ENCODE measurements at places on chromosomes 16 and 17.
A peak's percentile ranks its signal among the peaks of the same experiment; 100 is the strongest.

- no peak for DNase-seq
Observed at GRCh38 chr17:40176754-40177110, 538 bp upstream of the RAPGEFL1 start.

DNA sequence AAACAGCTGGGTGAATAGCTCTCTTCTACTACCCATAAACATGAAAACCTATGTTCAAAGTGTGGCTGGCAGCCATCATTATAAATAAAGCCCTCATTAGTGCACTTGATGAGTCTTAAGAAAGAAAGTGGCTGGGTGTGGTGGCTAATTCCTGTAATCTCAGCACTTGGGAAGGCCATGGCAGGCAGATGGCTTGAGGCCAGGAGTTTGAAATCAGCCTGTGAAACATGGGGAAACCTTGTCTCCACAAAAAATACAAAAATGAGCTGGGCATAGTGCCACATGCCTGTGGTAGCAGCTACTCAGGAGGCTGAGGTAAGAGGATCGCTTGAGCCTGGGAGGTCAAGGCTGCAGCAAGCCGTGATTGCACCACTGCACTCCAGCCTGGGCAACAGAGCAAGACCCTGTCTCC lies 28.3 kb upstream of the APPBP2 start:
- DNase-seq, result no peak

- DNase-seq, result no peak
Observed at GRCh38 chr16:27566417-27566816, 16.5 kb downstream of the KATNIP start.

- DNase-seq, result no peak
Observed at GRCh38 chr16:81416749-81417148, 27.9 kb upstream of the CMIP start.

GRCh38 chr17:50283714-50284113 lies 9.4 kb downstream of the TMEM92 start:
- no peak for DNase-seq

- DNase-seq, result peak; percentile 67
Observed at GRCh38 chr16:58028541-58029070, 3.1 kb downstream of the MMP15 start.

GRCh38 chr16:986925-987582 lies 5.5 kb downstream of the SOX8 start:
- no peak for DNase-seq

DNA sequence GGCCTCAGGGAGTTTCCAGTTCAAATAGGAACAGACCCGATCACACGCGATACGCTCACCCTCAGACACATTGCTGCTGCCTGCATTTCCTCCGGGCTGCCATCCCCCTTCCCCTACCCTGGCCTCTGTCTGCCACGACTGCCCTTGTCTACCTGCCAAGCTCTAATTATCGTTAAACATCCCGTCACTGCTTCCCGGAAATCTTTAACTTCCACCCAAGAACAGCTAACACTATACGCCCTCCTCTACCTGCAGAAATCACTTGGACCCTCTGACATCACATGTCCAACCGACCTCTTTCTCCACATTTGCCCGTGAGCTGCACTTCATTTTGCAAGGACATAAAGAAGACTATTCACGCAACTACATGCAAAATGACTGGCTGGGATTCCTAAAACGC lies 40.4 kb downstream of the ABAT start:
- no peak for DNase-seq

GRCh38 chr17:67055041-67055443 lies 10.7 kb downstream of the CACNG1 start:
- no peak for DNase-seq

DNA sequence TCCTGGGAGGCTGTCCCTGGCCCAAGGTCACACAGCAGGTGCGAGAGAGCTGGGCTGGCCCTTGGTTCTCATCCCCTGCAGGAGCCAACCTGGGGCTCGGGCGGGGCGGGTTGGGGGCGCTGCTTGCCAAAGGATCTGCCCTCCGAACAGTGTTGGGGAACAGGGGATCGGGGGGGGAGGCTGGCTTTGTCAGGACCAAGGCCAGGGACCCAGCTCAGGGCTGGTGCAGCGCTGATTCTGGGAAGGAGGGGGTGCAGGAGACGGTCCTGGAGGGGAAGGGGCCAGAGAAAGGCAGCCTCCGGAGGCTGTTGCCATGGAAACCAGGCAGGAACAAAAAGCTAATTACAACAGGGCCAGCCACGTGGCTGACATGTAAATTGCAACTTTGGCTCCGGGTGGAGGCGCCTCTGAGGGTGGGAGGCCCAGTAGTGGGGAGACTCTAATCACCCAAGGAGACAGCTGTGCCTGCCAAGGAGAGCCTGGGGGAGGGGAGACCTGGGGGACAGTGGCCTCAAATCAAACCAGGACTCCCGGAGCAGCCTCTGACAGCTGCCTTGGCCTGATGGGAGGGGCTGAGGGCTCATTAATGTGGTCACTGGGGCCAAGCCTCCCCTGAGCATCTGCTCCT lies 1.3 kb downstream of the TUBB3 start:
- DNase-seq, result no peak

DNA sequence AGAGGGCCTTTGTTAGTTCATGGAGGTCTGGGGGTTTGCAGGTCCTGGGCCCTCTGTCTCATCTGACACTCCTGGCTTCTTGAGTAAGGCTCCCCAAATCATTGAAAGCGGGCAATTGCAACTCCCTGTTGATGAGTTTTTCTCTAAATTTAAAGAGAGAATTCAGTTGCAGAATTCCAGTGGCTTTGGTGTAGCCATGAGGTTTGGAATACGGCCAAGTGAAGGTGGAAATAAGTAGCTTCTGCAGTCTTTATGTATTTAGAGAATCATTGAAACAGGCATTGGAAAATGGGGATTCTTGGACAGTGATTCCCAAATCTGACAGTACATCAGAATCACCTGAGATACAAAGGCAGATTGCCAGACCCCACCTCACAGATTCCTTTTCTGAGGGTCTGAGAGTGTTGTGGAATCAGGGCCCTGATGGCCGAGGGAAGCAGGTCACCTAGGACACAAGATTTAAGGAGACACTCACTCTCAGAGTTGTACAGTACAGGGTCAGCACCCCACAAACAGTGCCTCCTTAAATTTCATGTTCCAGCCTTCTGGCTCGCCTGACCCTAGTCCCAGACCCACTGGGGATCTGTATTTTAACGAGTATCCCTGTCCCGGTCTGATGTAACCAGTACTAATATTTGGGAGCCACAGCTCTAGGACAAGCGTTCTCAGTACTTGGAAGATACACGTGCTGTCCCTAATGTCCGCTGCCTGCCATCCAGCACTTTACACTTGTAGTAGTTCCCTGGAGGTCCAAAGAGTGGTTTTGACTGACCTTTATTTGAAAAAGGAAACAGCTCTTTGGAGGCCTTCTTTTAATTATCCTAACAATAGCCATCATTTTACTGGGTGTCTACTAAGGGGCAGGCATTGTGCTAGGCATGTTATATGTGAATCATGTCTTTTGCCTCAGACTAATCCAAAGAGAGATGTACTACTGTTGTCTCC lies 37.8 kb downstream of the YPEL2 start:
- no peak for DNase-seq

DNA sequence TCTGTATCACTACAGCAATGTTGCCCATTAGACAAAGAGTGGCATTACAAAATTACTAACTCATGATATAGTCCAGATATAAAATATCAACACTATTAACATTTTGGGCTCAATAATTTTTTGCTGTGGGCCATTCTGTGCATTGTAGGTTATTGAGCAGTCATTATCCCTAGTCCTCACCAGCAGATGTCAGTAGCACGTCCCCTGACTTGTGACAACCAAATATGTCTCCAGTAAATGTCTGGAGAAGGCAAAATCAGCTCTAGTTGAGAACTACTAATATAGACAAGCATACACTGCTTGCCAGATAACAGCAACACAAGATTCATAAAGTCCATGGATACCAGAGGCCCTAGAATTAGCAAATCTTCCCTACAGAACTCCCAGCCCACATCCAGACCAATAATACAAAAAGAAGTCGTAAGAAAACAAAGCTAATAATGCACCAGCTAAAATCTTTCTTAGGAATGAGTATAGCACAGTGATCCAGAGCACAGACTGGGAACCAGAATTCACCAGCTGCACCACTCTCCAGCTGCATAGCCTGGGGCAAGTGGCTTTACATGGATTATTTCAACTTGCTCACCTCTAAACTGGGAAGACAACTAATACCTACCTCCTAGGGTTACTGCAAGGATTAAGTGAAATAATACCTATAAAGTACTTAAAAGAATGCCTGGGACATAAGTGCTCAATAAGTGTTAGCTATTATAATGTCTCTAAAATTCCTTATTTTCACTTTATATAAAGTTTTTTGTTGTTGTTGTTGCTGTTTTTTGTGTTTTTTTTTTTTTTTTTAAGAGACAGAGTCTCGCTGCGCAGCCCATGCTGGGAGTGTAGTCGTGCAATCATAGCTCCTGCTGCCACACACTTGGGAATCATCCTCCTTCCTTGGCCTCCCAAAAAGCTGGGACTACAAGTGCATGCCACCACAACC lies 23.7 kb downstream of the HELZ start:
- peak; percentile 21 for DNase-seq

GRCh38 chr17:6035801-6036394 lies 34.3 kb upstream of the WSCD1 start:
- no peak for DNase-seq

- no peak for DNase-seq
Observed at GRCh38 chr16:50522324-50522723, 25.9 kb upstream of the NKD1 start.

GRCh38 chr17:51071556-51071955 lies 49.1 kb downstream of the SPAG9 start:
- DNase-seq, result no peak

DNA sequence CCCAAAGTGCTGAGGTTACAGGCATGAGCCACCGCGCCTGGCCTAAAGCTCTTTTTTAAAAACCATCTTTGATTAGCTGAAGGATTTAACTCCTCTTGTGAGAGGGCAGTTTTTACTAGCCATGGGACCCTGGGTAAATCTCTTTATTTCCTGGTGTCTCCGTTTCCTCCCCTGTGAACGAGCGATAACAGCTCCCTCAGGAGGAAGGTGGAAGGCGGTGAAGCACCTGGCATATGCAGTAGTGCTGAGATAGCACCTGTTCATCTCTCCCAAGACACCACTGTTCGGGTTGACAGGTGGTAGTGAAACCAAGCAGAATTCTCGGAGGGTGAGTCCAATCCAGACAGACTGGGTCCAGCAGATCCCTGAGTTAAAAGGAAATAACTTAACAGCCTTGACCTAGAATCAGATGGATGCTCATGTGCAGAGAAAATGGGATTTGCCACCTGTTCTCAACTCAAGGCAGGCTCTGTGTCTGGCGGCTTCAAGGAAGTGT lies 86.2 kb downstream of the CRISPLD2 start:
- DNase-seq, result no peak

GRCh38 chr16:1752853-1753252 lies 18.5 kb downstream of the NME3 start:
- DNase-seq, result no peak

- DNase-seq, result no peak
Observed at GRCh38 chr17:82118815-82119380, 20.9 kb upstream of the FASN start.

- no peak for DNase-seq
Observed at GRCh38 chr16:57537194-57537505, 779 bp upstream of the CCDC102A start.

DNA sequence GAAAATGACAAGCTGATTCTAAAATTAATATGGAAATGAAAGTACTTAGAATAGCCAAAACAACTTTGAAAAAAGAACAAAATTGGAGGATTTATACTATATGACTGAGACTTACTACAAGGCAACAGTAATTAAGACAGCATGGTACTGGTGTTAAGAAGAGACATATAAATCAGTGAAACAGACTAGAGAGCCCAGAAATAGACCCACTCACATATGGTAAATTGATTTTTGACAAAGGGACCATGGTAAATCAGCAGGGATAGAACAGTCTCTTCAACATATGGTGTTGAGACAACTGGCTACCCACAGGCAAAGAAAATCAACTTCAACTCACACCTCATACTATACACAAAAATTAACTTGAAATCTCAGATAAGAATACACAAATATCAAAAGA lies 12.9 kb downstream of the CMC2 start:
- no peak for DNase-seq

- DNase-seq, result no peak
Observed at GRCh38 chr16:81946206-81946605, 65.1 kb downstream of the SDR42E1 start.

GRCh38 chr16:4271176-4272113 lies 1.4 kb downstream of the TFAP4 start:
- DNase-seq, result peak; percentile 80

All from GF-D8 (cell line).